ENCODE measurements at places on chromosomes 5 and 9.

DNA sequence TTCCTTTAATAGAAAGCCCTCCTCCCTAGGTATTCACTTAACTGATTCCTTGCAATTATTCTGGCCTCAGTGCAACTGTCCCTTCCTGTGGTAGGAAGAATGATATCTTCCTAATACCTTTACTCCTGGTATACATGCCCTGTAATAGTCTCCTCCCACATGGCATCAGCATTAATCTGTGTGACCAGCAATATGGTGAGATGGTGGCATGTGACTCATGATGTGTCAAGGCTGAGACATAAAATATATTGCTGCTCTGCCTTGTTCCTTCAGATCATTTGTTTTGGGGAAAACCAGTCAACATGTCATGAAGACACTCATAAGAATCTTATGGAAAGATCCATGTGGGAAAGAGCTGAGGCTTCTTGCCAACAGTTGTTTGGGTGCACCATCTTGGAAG is 149.1 kb upstream of the TRPM3 start:
- DNase-seq, result peak; percentile 8

DNA sequence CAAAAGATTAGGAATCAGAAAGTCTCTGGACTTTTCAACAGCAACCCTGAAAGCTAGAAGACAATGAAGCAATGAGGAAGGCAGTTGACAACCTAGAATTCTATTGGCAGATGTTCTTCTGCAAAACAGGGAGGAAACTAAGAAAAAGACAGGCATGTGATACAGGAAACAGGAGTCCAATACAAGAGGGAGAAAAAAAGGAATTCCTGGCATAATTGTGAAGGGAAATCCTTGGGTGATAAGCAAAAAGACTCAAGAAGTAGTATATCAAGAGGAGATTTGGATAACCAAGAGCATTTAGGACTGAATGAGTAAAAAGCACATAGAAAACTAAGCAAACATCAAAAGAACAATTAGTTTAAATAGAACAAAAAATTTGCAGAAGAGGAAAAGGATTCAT is 58.6 kb downstream of the LPAR1 start:
- DNase-seq, result no peak

DNA sequence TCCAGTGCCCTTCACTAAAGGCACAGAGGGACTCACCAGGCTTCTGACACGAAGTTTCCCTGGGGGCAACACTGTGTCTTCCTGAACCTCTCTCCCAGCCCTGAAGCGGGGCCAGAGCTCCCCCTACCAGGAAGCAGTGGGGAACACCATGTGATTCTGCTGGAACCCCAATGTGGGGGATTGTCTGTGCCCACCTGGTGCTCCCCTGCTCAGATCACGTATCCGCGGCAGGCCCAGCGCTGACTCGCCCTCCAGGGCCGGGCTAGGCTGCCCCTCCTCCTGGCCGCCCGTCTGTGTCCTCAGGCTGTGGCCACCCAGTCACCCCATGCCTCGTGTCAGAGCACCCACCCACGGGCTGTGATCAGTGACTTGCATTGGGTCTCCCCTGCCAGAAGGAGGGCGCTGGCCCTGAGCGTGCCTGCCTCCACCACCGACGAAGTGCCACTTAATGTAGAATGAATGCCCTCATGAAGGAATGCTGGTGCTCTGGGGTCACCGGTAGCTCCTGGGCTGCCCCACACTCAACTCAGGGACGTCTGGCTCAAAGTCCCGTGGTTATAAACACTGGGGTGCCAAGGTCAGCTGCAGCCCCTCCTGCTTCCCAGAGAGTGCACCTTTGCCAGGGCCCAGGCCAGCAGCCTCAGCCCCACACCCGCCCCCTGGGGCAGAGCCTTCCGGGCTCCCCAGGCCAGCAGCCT is 22.1 kb downstream of the SARDH start:
- DNase-seq, result peak; percentile 11

GRCh38 chr9:27888661-27889295 is 315.5 kb upstream of the C9orf72 start:
- no peak for DNase-seq

- no peak for DNase-seq
Measured at GRCh38 chr5:125874717-125875116, 548.5 kb upstream of the GRAMD2B start.

- DNase-seq, result no peak
Measured at GRCh38 chr5:130966990-130967525, 198.0 kb downstream of the HINT1 start.

GRCh38 chr5:3020426-3020825 is 268.9 kb upstream of the IRX2 start:
- no peak for DNase-seq

DNA sequence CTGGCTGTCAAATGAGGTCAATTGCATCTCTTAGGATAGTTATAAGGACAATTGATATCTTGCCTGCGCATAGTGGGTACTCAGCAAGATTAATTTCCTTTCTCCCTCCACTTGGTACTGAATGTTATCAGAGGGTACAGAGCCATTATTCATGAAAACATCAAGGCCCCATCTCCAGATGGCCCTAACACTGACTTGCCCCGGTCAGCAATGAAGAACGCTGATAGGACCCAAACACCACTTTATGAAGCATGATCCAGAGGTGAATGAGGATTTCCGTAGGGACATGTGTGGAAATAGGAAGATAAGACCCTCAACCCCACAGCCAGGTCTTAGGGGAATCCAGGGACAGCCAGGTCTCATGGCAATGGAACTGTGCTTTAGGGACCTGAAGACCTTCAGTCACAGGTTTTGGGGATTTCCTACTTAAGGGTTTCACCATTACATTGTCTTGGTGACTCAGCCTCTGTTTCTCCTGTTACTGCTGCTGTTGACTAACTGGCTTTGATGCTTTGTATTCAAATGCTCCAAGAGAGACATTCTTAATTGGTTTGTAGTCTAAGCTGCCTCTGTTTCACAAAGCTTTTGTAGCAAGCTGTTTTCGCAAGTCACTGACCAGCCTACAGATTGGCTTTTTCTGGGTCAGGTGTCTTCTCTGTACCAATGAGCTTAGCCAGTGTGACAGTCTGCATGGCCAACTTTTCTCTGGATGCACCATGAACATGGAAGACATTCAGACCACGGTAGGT is 35.3 kb upstream of the IQGAP2 start:
- peak; percentile 85 for DNase-seq

GRCh38 chr5:173473288-173473687 is 143.2 kb downstream of the BOD1 start:
- DNase-seq, result peak; percentile 16

GRCh38 chr9:134640506-134641172 is 964 bp upstream of the COL5A1 start:
- no peak for DNase-seq

DNA sequence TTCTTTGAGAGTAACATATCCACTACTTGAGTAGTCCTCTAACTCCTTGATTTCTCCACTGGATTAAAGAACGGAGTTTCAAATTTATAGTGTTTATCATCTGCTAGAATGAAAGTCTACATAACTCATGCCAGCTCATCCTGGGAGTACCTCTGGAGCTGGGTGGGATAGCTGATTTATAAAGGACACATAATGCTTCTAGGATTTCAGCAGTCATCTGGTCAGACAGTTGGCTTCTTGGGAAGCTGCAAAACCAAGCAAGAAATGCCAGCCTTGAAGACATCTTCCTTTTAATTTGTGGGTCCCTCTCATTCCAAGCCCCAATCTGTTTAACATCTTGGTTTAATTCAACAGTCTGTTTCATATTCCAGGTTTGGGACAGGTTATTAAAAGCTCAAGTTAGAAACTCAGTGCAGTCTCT is 3.2 kb downstream of the GALNT10 start:
- DNase-seq, result no peak

DNA sequence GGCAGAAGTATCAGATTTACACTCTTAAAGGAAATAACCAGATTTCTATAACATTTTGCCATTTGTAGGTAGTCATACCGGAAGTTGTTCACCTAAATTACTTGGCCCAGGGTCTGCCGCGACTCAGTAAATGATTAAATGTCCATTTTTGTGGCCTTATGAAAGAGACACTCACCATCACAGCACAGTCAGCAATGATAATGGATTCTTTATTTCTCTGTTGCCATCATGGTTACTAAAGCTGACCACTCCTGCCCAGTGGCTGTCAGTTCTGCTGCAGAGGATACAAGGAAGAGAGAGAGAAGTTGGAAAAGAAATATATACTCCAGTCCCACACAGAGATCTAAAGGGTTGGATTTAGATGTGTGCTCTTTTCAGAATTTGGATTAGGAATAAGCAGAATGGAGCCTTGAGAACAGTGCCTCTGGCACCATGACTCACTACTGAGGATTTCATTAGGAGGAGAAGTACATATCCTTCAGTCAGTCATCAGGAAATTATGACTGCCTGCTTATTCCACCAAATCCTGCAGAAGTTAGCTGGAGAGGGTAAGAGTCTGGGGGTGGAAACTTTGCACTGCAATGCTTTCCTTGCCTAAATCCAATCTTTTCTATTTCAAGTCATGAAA is 72.8 kb upstream of the EFNA5 start:
- DNase-seq, result peak; percentile 93

DNA sequence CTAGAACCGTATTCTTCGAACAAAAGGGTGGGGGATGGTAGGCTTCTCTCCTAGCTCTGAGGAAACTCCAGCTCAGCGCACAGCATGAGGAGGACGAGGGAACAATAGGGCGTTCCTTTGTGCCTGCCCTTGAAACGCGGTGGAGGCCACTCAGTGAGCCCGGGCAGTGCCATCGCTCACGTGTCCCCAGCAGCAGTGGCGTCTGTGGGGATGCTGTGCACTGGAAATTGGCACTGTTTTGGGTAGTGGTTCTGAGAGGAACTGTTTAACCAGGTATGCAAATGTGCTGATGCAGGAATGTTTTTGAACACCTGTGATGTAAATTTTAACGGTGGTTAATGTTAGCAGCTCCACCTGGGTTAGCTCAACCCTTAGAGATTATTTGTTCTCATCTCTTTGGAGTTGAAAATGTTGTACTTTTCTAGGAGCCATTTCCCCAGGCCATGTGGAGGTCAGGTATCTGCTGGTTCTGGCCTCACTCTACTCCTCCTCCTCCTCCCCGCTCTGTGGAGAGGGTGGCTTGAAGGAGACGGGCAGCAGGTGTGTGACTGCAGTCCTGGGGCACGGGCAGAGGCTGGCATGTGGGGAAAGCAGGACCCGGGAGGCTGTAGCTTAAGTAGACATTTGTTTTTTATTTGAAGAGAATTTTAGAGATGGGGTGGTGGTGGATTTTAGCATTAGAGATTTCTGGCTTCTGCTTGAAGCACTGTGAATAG is 48.3 kb downstream of the EHMT1 start:
- DNase-seq, result no peak

- DNase-seq, result peak; percentile 69
Measured at GRCh38 chr9:22454016-22454415, 7.4 kb downstream of the DMRTA1 start.

DNA sequence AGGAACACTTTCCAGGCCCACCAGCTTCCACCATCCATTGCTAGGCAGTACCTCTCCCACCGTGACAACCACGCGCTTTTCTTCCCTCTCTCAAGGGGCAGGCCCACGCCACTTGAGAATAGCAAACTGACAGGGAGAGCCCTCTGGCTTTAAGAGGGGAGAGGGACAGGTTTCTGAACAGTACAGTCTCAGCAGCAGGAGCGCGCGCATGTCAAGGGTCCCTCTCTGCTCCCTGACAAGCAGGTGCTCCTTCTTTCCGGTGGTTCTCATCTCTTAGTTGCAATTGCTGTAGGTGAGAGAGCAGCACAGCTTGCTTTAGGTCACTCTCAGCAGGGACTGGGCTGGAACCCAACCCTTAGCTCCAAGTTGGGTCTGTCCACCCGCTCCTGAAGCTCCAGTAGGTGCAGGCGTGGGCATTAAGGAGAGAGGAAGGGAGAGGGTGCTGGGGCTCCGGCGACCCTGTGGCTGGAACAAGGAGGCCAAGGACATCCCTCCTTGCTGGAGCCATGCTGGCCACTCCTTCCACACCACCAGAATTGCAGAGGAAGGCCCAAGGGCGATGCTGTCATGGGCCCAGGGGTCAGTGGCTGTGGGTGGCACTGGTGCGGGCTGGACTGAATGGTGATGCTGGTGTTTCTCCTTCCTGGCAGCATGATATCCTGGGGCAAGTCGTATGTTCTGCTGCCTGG is 9.0 kb upstream of the PHF2 start:
- no peak for DNase-seq

GRCh38 chr9:114288193-114289091 is 34.5 kb upstream of the ORM1 start:
- DNase-seq, result peak; percentile 82

DNA sequence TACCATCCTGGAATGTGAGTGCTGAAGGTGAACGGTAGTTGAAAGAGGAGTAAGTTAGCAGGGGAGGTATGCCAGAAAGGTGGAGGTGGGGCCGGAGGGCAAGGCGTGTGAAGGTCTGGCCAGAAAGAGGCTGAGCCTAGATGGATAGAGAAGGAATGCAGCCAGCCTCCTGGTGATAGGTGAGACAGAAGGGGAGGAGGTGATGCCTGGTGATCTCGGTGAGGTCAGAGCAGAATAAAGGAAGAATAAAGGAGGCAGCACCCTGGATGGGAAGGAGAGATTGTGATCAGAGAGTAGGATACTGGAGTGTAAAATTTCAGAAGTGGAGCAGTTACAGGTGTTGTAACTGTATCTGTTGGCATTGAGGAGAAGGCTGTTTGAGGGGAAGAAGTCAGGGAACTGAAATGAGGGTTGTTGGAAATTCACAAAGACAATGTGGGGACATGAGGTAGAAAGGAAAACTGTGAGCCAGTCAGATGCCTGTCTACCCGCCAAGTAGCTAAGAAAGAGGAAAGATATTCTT is 2.0 kb downstream of the GNG10 start:
- peak; percentile 15 for DNase-seq

- DNase-seq, result no peak
Measured at GRCh38 chr5:111855356-111855755, 98.4 kb upstream of the NREP start.

GRCh38 chr5:144203750-144204596 is 33.3 kb downstream of the KCTD16 start:
- peak; percentile 77 for DNase-seq

GRCh38 chr5:126883564-126884245 is 106.8 kb downstream of the LMNB1 start:
- DNase-seq, result no peak

- no peak for DNase-seq
Measured at GRCh38 chr9:78490231-78490630, 193.3 kb downstream of the PSAT1 start.

DNA sequence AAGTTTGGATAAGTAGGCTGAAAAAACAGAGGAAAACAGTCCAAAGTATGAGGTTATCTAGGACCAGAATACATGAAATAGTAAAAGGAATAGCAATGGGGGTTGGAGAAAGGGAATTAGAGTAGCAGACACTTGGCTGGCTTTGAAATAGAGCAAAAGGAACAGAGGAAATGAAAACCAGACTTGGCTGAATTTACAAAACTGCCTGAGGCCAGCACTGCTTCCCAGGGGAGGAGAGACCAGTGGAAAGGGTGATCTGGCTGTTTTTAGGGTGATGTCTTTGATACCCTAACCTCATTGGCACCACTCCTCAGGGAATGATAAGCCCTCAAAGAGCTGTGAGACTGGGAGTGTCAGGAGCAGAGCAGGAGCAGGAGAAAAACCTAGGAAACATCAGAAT is 413.4 kb upstream of the SLC30A5 start:
- no peak for DNase-seq

- no peak for DNase-seq
Measured at GRCh38 chr9:81455462-81456219, 233.7 kb downstream of the TLE1 start.
